ENCODE measurements at places on chromosomes 1 and 21. TPM values are rescaled to one million over a fixed set of nuclear protein-coding genes. Genes with fewer than 3 reads are reported as not detected.

C4BPA gene
- not detected for total RNA-seq

DNA sequence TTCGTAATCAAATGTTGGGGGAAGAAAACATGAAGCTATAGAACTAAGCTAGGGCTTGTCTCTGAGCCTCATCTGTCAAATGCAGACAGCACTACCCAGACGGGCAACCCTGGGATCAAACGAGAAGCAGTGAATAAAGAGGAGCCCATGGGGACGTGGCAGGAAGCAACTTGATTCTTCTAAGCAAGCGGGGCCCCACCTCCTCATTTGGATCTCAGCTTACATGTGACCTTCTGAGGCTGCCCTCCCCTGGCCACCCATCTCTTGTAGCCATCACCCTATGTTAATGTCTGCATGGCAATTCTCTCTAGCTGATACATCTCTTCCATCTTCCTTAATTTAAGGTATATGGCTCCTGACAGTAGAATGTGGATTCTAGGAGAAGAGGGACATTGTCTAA, 171.3 kb downstream of the IGSF21 start:
- no peak for DNase-seq
- no peaks in the 10 kb centered on the region for H3K4me1 ChIP-seq
- H3K27me3 ChIP-seq, result peaks cover 9% of the 10 kb centered on the region
- no peaks in the 10 kb centered on the region for H3K36me3 ChIP-seq

DNA sequence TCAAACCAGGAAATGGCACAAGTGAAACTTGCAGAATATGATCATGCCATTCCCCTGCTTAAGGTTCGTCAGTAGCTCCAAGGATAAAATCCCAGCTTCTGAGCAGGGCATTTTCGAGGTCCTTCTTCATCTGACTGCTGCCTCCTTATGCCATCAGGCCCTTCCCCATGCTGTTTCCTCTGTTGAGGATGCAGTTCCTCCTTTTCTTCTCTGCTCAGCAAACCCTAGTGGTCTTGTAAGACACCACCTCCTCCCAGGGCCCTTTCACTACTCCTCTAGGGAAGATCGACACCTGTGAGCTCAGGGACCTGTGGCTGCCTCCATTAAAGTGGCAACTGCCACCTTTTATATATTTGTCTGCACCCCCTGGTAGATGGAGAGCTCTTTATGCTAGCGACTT, 62.1 kb upstream of the JUN start:
- no peaks in the 10 kb centered on the region for H3K36me3 ChIP-seq
- H3K27ac ChIP-seq, result no peak overlapping the region
- no peaks in the 10 kb centered on the region for H3K27me3 ChIP-seq

- H3K27ac ChIP-seq, result peak overlapping the region; percentile 9
- DNase-seq, result peak; percentile 21
- H3K27me3 ChIP-seq, result no peaks in the 10 kb centered on the region
- H3K36me3 ChIP-seq, result no peaks in the 10 kb centered on the region
Observed at GRCh38 chr1:206464456-206464964, 5.8 kb upstream of the IKBKE start.

- H3K4me1 ChIP-seq, result peaks cover 2% of the 10 kb centered on the region
- peaks cover 23% of the 10 kb centered on the region for H3K36me3 ChIP-seq
- no peaks in the 10 kb centered on the region for H3K27me3 ChIP-seq
Observed at GRCh38 chr1:93143136-93143535, 37.1 kb downstream of the TMED5 start.

GRCh38 chr1:84772428-84772943, 82.2 kb upstream of the SSX2IP start:
- DNase-seq, result peak; percentile 86
- H3K4me1 ChIP-seq, result no peaks in the 10 kb centered on the region
- H3K27me3 ChIP-seq, result no peaks in the 10 kb centered on the region
- no peaks in the 10 kb centered on the region for H3K36me3 ChIP-seq
- no peak overlapping the region for H3K27ac ChIP-seq

GRCh38 chr21:21713651-21714180, 715.5 kb downstream of the NCAM2 start:
- no peaks in the 10 kb centered on the region for H3K27me3 ChIP-seq
- DNase-seq, result no peak

CHI3L2 gene
- 5.5 TPM for total RNA-seq

TINAGL1 gene
- not detected for total RNA-seq

DNA sequence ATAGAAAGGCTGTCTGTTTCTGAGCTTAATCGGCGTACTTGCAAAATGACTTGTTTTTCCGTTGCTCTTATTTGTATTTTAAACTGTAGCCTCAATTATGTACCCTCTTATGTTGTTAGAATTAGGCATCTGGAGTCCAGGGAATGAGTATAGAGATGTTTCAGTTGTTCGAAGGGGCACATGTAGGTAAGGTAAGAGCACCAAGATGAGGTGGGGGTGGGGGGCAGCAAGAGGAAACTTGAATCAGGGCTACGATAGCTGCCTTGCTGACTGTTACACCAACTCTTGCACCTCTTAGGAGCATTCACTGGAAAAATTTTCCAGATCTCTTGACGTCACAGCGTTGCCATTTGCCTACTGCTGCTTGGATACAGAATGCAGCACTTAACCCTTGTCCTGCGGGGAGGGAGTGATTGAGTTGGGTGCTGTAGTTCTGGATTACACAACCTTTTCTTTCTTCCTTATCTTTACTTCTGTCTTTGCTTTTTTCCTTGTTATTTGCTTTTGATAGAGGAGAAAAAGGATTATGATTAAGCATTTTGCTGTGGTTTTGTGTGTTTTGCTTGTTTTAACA, 3.2 kb downstream of the ATP1B1 start:
- H3K36me3 ChIP-seq, result peaks cover 10% of the 10 kb centered on the region
- H3K4me1 ChIP-seq, result peaks cover 43% of the 10 kb centered on the region
- H3K4me3 ChIP-seq, result no peak overlapping the region
- DNase-seq, result no peak
- H3K27ac ChIP-seq, result no peak overlapping the region
- H3K27me3 ChIP-seq, result peaks cover 13% of the 10 kb centered on the region

DNA sequence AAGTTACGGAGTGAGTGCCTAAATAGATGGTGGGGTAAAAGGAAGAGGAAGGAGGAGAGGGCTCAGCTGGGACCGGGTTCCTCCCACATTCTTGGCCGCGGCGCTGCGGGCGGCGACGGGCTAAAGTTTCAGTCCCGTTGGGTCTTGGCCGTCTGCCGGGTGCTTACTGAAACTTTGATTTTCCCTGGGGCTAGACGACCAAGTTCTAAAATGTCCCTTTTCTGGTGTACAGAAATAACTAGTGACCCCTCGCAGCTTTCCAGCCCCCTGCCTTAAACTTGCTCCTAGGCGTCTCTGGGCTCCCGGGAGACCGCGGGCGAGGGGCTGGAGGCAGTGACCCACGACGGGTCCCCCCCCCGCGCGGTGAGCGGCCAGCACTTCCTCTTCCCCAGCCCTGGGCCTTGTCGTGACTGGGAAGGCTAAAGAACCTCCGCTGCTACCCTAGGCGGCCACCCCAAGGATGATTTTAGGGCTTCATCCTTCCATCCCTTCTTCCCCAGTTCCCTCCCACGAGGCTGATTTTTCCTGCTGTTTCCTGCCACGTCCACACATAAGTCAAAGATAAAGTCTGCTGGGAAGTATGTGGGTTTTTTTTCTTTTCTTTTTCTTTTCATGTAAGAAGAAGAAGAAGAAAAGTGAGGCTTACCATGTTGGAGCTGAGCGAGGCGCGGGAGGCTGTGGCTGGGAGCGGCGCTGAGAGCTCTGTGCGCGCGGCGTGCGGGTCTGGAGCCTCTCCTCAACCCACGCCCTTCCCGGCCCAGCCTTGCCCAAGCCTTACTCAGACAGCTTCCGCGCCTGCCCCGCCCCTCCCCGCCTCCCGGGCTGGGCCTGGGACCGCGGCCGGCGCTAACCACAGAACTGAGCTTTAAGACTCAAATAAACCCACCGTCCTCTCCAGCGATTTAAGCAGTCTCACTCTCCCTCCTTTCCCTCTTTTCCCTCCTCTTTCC, at the start of gene S100A11:
Gene S100A11 (minus strand): TSS at position 738 of the 950 bp plus-strand sequence. CDS start 89 bp downstream, at position 649.
- H3K27ac ChIP-seq, result peak within 1 kb of the TSS; percentile 98
- H3K36me3 ChIP-seq, result peaks cover 38% of the 10 kb centered on the region
- DNase-seq, result peak; percentile 86
- peaks cover 15% of the 10 kb centered on the region for H3K4me1 ChIP-seq

CR1 gene
- not detected for total RNA-seq

BTBD19 gene
- total RNA-seq, result 5.9 TPM

DNA sequence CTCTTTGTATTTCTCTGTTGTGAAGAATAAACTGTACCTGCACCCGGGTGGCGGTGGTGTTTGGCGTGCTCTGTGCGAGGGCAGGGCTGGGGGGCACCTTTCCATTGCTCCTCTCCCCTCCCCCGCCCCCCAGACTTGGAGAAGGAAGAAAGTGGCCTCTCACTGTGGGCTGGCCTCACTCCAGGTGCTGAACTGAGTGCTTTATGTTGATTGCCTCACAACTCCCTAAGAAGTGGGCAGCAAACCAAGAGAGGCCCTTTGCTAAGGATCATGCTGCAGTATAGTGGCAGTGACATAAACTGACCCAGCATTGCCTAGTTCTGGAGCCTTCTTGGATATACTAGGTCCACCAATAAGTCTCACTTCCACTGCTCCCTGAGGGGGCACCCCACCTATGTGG, 20.2 kb downstream of the A3GALT2 start:
- DNase-seq, result no peak
- peaks cover 9% of the 10 kb centered on the region for H3K36me3 ChIP-seq
- no peak overlapping the region for H3K4me3 ChIP-seq
- H3K27me3 ChIP-seq, result peaks cover under 1% of the 10 kb centered on the region

TGFBR3 gene
- total RNA-seq, result 3.3 TPM

MEX3A gene
- 0.36 TPM for total RNA-seq

DNA sequence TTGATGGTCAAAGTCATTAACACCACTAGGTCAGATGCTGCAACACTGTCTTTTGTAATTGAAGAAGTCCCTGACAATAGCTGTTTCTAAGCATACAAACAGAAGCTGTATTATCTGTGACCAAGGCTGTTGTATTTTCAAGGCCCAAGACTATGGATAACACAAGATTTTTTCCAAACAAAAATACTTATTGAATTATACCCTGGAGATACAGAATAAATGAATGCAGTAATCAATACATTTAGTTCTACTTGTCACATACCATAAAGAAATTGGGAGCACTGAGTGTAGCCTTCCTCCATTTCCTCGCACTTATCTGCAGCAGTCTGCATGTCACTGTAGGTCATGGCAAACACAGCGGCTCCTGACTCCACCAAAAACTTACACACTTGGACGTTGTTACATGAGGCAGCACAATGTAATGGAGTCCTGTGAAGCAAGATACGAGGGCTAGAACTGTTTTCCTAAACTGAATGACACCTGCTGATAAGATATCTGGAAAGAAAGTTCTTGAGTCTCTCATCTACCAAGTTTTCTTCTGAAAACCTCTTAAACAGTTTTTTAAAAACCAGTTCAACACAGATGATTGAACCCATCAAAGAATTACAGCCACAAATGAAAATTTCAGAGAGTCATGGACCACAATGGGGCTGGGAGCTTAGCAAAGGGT, 56.9 kb downstream of the TP53BP2 start:
- H3K4me1 ChIP-seq, result no peaks in the 10 kb centered on the region
- peaks cover 16% of the 10 kb centered on the region for H3K36me3 ChIP-seq
- no peak overlapping the region for H3K4me3 ChIP-seq
- H3K27me3 ChIP-seq, result no peaks in the 10 kb centered on the region
- H3K27ac ChIP-seq, result no peak overlapping the region
